ENCODE measurements at places on chromosomes 6 and 20.

DNA sequence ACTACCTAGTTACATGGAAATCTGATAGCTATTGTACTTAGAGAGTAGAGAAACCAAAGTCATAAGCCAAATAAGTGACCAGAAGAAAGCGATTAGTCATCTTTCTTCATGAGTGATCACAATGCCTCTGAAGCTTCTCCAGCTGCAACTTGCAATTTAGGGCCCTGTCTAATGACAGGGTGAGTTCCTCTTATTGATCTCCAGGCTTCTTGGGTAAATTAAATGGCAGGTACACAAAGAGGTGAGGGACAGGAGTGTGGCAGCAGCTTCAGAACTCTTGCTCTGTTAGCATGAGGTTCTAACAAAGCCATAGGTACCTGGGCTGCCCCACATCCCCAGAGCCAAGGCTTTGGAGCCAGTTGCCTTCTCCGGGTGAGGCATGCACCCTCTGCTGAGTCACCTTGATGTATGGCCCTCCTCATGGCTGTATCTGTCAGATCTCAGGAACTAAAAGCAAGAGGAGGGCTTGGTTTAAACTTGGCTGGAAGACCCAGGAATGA is 60.8 kb downstream of the PRDM1 start:
- DNase-seq: no peak
- peaks cover 47% of the 10 kb centered on the region for H3K4me1 ChIP-seq

DNA sequence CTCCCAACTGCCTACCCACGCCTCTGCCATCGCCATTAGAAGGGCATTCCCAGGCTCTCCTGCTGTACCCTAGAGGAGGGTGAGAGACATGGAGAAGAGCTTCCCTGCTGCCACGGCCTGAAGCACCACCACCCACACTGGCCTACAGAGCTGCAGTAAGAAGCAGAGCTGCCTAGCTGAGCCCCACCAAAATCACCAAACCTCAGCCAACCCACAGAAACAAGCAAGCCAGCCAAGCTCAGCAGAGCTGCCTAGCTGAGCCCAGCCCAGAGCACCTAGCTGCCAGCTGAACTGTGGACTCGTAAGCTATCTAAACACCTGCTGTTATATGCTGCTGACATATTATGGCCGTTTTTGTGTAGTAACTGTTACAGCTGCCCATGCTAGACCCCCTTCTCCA is 149.2 kb downstream of the PCSK2 start:
- no peaks in the 10 kb centered on the region for H3K36me3 ChIP-seq
- H3K27ac ChIP-seq: no peak overlapping the region
- DNase-seq: no peak
- no peaks in the 10 kb centered on the region for H3K4me1 ChIP-seq

GRCh38 chr20:8983478-8984345 is 85.2 kb upstream of the PLCB4 start:
- H3K27ac ChIP-seq: no peak overlapping the region
- no peaks in the 10 kb centered on the region for H3K4me1 ChIP-seq
- no peak overlapping the region for H3K4me3 ChIP-seq
- no peaks in the 10 kb centered on the region for H3K36me3 ChIP-seq
- DNase-seq: no peak

GRCh38 chr20:4805663-4806449 is 84.1 kb downstream of the PRND start:
- H3K27ac ChIP-seq: peak overlapping the region; percentile 80
- no peak for DNase-seq
- H3K36me3 ChIP-seq: peaks cover 42% of the 10 kb centered on the region

DNA sequence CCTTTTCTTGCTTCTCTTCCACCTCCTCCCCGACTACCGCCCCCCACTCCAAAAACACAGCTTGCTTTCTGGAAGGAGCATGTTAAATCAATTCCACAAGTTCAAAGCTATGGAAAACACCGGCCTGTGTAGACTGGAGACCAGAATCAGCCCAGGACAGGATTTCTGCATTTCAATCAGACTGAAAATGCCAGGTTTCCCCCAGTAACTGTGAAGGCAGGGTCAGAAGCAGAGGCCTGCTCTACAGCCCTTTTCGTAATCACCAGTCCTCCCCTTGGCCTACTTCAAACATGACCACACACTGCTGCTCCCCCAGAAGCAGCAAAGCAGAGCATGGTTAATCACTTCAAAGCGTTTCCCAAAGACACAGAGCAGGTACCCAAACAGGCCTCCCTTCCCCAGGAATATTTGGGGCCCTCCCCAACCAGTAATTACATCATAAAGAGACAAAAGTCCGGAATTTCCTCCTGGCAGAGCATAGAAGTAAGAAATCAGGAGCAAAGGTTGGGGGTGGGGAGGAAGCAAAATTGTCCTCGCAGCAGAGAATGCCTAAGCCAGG is 38.4 kb downstream of the ZMYND8 start:
- peaks cover 91% of the 10 kb centered on the region for H3K4me1 ChIP-seq
- H3K36me3 ChIP-seq: no peaks in the 10 kb centered on the region
- H3K27ac ChIP-seq: peak overlapping the region; percentile 84
- H3K4me3 ChIP-seq: peak overlapping the region; percentile 16

- no peak for DNase-seq
- H3K27ac ChIP-seq: peak overlapping the region; percentile 67
- peak overlapping the region; percentile 62 for H3K4me3 ChIP-seq
- peaks cover 14% of the 10 kb centered on the region for H3K36me3 ChIP-seq
- H3K4me1 ChIP-seq: peaks cover 74% of the 10 kb centered on the region
Measured at GRCh38 chr6:108565893-108566292, 5.2 kb downstream of the FOXO3 start.

DNA sequence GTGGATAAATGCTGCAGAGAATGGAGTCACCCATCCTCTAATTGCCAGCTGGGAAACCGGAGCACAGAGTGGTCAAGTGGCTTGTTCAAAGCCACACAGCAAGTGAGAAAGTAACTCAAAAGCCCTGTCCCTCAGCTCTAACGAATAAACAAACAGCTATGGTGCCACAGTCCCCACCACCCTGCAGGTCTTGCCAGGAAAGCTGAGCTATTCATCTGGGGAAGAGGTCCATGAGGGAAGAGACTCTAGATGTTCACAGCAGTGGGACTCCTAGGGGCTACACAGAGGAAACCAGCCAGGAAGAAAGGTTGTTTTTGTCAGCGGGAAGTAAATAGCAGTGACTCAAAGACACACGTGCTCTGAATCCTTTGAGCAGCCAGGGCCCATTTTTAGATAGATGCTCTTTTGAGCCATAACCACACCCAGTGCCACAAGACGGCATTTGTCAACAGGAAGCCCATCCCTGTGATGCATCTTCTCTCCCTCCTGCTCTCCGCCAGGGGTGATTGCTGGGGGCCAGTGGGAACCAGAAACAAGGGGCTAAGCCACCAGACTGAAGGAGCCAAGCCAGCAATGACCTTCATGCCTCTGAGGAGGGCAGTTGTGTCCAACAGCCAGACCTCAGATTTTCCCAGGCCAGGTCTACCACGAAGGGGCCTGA is 32.4 kb upstream of the TCP11 start:
- H3K4me1 ChIP-seq: no peaks in the 10 kb centered on the region
- H3K27ac ChIP-seq: no peak overlapping the region
- peaks cover 11% of the 10 kb centered on the region for H3K27me3 ChIP-seq

- no peak for DNase-seq
- H3K27ac ChIP-seq: no peak overlapping the region
- no peaks in the 10 kb centered on the region for H3K4me1 ChIP-seq
- H3K4me3 ChIP-seq: no peak overlapping the region
- H3K27me3 ChIP-seq: no peaks in the 10 kb centered on the region
Measured at GRCh38 chr6:164168595-164168994, 754.1 kb downstream of the QKI start.
